Fibroblast of skin of right biceps (primary cell): ENCODE measurements at places on chromosomes 13 and 19.

- DNase-seq, result no peak
Observed at GRCh38 chr13:23551213-23552008, 18.8 kb upstream of the TNFRSF19 start.

DNA sequence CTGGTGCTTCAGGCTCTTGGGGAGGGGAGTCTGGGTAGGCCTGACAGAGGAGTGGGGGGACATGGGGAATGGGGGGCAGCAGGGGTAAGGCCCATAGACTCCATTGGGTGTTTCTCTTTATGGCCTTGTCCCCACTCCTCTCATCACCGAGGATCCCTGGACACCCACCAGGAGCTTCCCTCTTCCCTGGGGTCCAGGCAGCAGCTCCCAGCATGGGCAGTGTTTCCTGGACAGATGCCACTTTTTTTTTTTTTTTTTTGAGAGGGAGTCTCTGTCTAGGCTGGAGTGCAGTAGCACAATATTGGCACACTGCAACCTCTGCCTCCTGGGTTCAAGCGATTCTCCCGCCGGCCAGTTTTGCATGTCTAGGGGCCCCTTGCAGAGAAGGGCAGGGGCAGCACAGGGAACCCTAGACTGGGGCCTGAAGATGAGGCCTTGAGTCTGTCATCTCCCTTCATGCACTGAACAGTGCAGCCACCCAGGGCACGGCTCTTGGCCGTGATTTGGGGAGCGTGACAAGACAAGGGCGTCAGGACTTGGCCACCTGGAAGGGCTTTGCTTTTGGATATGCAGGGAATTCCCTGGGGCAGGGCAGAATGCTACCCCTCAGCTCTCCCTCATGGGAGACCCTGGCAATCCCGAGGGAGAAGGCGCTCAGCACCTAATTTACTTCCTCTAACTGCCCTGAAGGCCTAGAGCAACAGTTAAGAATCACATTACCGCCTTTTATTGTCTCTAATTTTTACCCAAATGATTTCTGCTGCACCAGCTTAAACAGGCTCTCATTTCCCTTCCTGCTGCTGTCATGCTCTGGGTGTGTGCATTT lies 213.9 kb upstream of the ZNF536 start:
- DNase-seq, result no peak

DNA sequence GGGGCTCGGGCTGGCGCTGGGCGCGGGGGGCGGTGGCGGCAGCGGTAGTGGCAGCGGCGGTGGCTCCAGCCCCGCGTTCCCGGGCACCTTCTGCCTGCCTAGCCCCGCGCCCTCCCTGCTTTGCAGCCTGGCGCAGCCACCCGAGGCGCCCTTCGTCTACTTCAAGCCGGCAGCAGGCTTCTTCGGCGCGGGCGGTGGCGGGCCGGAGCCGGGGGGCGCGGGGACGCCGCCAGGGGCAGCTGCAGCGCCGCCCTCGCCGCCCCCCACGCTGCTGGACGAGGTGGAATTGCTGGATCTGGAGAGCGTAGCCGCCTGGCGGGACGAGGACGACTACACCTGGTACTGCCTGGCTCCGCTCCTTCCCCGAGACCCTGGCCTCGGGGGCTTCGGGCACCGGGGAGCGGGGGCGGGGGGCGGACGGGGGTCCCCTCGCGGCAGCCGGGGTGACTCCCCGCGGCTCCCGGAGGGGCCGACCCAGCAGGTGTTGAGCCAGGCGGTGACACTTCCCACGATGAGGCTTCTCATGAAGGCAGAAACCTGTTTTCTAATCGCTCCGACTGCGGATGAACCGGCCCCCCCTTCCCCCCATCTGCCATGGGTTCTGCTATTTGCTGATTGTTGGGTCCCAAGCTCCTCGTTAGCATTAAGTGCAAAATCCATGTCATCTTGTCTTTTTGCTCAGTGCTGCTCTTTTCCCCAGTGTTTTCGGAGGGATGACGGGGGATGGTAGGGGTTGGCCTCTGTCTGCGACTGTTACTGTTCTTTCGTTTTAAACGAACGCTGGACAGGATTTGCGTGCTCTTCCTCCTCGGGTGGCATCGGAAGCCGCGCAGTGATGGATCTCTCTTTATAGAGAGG lies 943 bp downstream of the SLAIN1 start:
- DNase-seq, result peak; percentile 0

DNA sequence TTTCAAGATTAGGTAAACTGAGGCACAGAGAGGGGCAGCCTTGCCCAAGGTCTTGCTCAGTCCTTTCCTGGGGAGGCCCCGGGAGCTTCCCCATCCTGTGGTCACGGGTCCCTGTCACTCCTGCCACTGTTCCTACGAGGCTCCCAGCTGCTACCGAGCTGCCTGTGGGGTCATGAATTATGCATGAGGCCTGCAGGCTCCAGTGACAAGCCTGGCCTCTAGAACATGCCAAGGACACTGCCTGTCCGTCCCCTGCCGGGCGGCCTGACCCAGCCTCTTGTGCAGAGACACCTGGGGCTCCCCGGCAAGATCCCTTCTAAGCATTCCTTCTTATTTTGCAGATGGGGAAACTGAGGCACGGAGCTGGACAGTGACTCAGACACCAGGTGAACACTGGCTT lies 2.7 kb downstream of the FCHO1 start:
- DNase-seq, result no peak

GRCh38 chr13:74299721-74300120 lies 165.5 kb upstream of the KLF12 start:
- DNase-seq, result no peak

DNA sequence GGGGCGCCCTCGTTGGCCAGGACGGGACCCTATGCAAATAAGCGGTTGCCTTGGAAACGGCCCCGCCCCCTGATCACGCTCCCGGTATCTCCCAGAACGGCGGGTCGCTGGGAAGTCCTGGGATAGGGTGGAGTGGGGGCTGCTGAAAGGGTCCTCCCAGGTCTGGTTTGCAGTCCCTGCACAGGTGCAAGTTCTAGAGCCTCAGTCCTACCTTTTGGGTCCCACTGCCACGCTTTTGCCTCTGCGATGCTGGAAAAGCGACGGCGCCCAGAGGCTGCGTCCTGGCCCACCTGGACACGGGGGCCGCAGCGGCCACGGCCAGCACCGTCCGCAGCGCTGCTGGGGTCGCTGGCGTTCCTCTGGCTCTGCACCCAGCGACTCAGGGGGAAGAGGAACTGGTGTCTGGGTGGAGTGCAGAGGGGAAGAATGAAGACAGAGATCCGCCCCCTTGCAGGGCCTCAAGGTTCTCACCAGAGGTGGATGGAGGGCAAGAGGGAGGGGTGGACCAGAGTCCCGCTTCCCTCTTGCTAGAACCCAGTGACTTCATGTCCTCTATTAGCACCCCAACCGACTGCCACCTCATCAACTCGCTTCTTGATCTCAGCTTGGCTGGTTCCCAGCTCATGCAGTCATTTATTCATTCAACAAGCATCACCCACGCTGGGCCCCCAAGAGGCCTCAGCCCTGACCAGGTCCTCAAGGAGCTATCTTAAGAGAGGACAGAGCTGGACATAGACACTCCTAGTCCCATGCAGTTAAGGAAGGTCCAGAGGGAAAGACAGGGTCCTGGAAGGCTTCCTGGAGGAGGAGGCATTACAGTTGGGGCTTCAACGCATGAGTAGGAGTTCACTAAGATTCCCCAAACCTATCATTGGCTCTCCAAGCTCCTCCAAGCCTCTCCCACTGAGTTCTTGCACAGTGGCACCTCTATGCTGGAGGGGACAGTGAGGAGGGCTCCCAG lies at the start of gene LRRC25:
TSS of gene LRRC25 (minus strand) at position 381 of the 961 bp plus-strand sequence. CDS start 659 bp downstream, outside the sequence.
- no peak for DNase-seq

- DNase-seq, result peak; percentile 53
Observed at GRCh38 chr13:113034451-113035212, 65.6 kb downstream of the MCF2L start.

DNA sequence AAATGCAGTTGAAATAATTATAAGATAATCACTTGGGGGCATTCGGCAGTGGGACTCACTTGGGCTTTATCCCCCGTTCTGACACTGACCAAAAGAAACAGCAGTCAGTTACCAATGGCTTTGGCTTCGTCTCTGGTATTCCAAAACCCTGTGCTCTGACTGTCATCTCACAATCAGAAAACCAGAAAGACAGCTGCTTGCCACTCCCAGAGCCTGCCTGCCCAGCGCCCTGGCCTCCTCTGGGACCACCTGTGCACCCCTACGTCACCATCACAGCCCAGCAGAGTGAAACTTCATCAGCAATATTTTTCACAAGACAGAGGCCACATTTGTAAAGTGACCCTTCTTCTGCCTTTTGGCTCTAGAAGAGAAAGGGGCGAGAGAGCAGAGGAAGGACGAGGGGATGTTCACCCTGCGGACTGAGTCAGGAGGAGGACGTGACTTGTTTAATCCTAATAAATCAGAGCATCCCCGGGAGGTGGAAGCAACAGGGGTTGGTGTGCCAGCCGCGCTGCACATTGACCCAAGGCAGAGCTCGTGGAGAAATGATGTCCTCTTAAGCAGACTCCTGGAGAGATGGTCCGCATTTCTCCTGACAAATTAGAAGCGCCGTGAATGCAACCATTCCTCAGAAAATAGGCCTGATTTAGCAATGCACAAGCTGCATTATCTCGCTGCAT lies 397.8 kb upstream of the ZNF507 start:
- no peak for DNase-seq

GRCh38 chr19:17263712-17264640 lies 569 bp downstream of the USHBP1 start:
- DNase-seq, result no peak

GRCh38 chr13:43785650-43786471 lies 911 bp downstream of the ENOX1 start:
- peak; percentile 76 for DNase-seq

GRCh38 chr13:31018511-31018910 lies 86.1 kb downstream of the TEX26 start:
- no peak for DNase-seq

GRCh38 chr19:46546194-46546896 lies 50.7 kb upstream of the PNMA8B start:
- peak; percentile 15 for DNase-seq

DNA sequence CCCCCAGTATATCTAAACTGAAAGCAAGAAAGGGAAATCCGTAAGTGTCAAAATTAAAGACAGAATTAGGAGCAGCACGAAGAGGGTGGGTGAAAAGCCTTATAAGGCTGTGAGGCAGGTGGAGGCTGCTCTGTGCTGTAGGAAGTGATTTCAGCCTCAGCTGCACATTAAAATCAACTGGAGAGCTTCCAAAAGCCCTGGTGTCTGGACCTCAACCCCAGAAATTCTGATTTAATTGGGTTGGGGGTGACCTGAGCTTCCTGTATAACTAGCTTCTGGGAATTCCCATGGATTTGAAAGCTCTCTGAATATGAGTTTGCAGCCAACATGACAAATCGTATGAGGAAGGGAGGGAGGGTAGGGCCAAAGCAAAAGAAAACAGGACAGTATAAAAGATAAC lies 242.4 kb upstream of the TMTC4 start:
- DNase-seq, result no peak

GRCh38 chr13:32010136-32010535 lies 21.4 kb upstream of the FRY start:
- DNase-seq, result peak; percentile 11

GRCh38 chr19:5641171-5641570 lies 18.3 kb downstream of the SAFB start:
- no peak for DNase-seq

- no peak for DNase-seq
Observed at GRCh38 chr13:110298505-110299282, 8.3 kb downstream of the COL4A1 start.

- no peak for DNase-seq
Observed at GRCh38 chr19:12946731-12947496, 1.3 kb downstream of the RAD23A start.
